T-helper 22 cell (primary cell): ENCODE measurements at places on chromosomes 11 and 22.

- DNase-seq = no peak
Observed at GRCh38 chr11:56705784-56706396, 7.0 kb downstream of the OR9G1 start.

GRCh38 chr11:59510941-59511589 lies at the start of gene OR4D9:
TSS of gene OR4D9 (plus strand) at chr11:59511539. CDS start at chr11:59514913, 3,374 bp downstream.
- DNase-seq = no peak

GRCh38 chr11:124915541-124916369 lies 3.3 kb upstream of the HEPN1 start:
- no peak for DNase-seq

GRCh38 chr11:2096919-2097301 lies 42.3 kb downstream of the IGF2 start:
- DNase-seq = no peak

GRCh38 chr22:17822087-17822486 lies 47.8 kb upstream of the BID start:
- DNase-seq = no peak

DNA sequence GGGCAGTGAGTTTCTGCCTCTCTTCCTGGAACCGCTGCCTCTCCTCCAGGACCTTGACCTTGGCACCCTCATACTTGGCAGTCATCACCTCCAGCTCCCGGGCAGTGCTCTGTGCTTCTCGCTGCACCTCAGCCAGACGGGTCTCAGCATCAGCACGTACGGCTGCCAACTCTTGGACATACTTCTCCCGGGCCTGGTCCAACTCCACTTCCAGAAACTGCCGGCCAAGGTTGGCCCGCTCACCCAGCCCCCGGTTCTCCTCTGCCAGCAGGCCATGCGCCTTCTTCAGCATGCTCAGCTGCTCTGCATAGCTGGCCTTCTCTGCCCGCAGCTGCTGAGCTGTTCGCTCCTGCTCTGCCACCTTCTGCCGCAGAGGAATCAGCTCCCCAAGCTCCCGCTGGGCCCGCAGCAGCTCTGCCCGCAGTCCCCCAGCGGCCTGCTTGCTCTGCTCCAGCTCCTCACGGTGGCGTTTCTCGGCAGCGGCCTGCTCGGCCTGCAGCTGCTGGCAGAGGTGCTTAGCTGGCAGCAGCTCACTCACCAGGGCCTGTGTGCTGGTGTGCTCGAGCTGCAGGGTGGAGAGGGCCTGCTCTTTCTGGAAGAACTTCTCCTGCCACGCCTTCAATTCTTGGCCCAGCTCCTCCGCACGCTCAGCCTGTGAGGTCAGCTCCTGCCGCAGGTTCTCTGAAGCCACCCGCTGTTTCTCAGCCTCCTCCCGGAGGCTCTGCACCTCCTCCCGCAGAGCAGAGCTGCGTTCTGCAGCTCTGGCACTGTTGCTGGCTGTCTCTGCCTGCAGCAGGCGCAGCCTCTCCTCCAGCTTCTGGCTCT lies 14.4 kb downstream of the IL18BP start:
- DNase-seq = no peak

DNA sequence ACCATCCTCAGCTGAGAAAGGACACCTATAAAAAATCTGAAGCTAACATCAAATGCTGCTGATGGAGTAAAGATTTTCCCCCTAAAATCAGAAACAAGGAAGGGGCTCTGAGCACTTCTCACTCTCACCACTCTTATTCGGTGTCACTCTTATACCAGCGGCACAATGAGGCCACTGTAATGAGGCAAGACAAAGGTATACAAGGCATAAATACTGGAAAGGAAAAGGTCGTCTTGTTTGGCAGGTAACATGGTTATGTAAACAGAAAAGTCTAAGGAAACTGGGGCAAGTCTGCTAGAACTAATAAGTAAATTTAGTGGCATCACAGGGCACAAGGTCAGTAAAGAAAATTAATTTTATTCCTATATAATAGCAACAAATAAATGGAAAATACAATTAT lies 8.1 kb upstream of the MOB2 start:
- no peak for DNase-seq

- no peak for DNase-seq
Observed at GRCh38 chr11:23765682-23766252, 731.1 kb upstream of the LUZP2 start.

- no peak for DNase-seq
Observed at GRCh38 chr11:9528573-9529333, 44.7 kb upstream of the WEE1 start.

DNA sequence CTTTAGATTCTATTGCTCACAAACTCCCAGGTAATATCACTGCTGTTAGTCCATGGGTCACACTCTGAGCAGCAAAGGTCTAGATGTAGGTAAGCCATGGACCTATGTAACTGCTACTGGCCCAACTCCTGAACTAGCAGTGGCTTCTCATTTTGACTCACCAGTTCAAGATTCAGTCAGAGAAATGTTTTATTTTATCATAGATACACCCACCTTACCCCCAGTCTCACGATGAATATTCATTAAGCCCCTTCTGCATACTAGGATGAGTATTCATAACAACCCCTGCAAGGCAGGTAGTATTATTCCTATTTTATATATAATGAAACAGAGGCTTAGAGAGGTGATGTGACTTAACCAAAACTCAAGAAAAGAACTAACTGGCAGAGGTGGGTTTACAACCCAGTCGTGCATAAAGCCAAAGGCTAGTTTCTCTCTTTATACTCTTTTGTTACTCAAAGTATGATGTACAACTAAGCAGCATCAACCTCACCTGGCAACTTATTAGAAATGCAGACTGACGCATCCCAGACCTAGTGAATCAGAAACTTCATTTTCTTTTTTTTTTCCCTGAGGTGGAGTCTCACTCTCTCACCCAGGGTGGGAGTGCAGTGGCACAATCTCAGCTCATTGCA lies 957.6 kb upstream of the CCDC90B start:
- DNase-seq = no peak

GRCh38 chr11:35717043-35717442 lies 54.5 kb downstream of the TRIM44 start:
- DNase-seq = no peak

DNA sequence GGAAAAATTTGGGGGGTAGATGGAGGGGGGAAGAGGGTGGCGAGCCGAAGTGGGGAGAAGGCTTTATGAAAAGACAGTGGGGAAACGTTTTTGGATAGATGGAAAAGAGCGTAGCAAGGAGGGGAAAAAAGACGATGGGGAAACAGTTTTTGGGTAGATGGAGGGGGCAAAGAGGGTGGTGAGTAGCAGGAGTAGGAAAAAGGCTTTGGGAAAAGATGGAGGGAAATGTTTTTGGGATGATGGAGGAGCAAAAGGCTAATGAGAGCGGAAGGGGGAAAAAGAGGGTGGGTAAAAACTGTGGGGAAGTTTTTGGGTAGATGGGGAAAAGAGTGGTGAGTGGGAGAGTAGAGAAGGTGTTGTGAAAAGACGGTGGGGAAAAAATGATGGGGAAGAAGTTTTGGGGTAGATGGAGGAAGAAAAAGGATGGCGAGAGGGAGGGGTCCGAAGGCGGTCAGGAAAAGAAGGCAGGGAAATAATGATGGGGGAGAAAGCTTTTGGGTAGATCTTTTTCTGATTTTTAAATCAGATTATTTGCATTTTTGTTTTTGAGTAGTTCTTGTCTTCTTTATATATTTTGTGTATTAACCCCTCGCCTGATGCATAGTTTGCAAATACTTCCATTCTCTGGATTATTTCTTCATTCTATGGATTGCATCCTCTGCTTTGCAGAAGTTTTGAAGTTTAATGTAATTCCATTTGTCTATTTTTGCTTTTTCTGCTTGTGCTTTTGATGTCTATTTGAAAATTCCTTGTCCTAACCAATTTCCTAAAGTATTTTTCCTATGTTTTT lies 115.3 kb upstream of the SERPIND1 start:
- DNase-seq = no peak

DNA sequence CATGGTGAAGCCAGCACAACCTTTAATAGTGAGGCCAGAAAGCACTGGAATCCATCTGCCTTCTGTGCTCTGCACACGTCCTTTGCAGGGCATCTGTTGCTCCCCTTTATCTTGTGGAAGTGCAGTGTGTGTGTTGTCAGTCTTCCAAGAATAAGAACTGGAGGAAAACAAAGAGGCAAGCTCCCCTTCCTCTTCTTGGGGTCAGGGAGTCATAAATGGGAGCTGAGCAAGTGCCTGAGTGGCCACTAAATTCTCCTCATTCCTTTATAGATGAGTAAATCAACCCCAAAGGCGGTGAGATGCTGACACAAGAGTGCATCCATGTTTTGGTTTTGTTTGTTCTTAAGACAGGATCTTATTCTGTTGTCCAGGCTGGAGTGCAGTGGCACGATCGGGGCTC lies 38.3 kb downstream of the WT1 start:
- DNase-seq = no peak

GRCh38 chr11:116793772-116794097 lies 2.1 kb upstream of the APOA5 start:
- DNase-seq = no peak

DNA sequence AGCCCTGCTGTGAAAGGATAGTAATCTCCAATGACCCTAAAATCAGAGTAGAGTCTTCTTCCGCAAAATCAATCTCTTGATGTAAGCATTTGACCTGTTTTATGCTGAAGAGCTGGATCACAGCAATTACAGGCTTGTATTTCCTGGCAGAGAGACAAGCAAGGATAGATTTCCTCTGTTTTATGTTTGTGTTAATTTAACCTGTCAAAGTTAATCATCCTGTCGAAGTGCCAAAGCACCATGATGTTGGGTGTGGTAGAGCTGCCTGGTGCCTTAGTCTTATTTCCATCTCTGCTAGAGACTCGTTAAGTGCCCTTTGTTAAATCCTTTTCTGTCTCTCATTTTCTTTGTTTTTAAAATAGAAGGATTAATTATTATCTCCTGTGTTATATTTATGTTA lies 248.1 kb downstream of the CNTN5 start:
- DNase-seq = no peak

GRCh38 chr22:37275134-37275533 lies 7.2 kb upstream of the CYTH4 start:
- DNase-seq = no peak

DNA sequence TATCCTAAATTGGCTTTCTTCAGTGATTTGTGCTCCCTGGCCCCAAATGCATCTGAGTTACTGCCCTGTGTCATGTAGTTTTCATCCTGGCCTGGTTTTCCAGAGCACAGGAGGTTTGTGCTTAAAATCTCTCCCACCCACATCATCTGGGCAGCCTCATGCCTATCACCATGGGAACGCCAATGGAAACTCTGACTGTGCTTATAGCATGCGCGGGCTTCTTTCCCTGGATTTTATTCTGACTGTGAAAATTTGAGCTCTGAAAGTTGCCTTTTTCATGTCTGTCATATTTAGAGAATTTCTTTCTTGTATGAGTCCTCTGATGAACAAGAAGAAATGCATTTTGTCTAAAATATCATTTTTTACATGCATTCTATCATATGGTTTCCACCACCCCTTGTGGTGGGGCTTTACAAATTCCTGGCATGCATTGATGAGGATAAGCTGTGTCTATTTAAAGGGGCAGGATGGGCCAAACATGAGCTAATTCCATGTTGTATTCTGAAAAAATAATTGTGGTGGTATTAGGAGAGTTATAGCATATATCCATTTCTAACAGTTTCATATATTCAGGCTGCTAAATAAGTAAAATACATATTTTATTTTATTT lies 55.1 kb downstream of the IRAG1 start:
- DNase-seq = no peak

GRCh38 chr11:102469196-102469821 lies 16.7 kb upstream of the TMEM123 start:
- no peak for DNase-seq

DNA sequence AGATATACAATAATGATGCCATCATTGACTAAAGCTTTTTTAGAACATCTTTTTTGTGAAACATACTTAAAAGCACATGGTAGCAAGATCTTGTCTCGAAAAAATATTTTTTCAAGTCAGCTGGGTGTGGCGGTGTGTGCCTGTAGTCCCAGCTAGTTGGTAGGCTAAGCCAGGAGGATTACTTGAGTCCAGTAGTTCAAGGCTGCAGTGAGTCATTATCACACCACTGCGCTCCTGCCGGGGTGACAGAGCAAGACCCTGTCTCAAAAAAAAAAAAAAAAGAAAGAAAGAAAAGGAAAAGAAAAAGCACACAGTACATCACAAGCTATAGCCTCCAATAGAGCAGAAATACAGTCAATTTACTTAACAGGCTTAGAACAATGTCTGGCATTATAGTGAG lies 37.0 kb downstream of the ENTHD1 start:
- DNase-seq = no peak

GRCh38 chr22:29218758-29219408 lies 13.2 kb downstream of the EMID1 start:
- DNase-seq = no peak

DNA sequence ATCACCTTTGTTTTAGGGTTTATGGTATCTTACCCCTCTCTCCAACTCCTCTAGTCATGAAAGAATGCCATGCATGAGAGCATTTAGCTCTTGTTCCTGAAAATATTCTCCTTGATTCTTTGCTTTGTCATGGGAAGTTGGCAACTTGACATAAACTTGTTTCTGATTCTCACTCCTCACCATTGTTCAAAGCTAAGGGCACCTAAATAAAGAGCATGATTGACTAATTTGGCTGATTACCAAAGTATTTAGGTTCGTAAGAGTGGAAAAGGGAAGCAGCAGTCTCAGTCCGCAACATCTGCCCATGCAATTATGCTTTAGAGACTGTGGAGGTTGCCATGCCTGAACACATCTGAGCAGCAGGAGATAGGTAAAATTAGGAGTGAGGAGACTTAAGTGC lies 26.4 kb downstream of the OR52K1 start:
- no peak for DNase-seq

DNA sequence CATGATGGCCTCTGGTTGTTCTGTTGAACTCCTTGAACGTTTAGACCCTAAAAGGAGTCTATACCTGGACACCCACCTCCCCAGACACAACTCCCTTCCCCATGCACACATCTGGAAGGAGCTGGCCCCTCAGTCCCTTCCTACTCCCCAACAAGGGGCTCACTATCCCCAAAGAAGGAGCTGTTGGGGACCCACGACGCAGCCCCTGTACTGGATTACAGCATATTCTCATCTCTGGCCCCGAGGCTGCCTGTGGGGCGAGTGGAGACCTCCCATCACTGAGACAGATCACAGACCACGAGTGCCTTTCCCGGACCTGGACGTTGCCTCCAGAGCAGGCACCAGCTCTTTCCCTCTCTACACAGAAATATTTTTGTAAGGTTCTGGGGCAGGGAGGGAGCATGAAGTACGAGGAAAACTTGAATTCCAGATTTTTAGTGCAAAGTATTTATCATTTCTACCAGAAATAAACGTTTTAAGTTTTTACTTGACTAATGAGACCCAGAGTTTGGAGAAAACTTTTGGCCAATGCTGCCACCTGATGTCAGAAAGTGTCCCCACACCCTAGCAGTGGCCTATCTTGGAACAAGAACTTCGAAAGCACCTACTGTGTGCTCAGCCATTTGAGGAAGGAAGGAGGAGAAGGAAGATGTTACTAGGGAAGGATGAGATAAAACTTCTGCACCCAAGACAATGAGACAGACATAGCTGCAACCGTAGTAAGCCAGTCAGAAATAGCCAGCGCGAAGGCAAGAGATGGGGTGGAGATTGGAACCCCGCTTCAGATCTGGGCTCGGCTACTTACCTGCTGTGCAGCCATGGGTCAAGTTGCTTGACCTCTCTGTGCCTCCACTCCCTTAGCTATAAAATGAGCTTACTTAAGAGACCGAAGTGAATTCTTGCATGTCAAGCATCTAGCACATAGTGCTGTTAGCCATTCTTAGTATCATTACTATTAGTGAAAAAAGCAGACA lies 10.2 kb upstream of the POU2F3 start:
- DNase-seq = no peak

- DNase-seq = no peak
Observed at GRCh38 chr11:94593030-94593429, 25.9 kb downstream of the PIWIL4 start.

GRCh38 chr11:57357310-57357709 lies 19.2 kb downstream of the P2RX3 start:
- DNase-seq = no peak
